Kidney tubule cell (primary cell): ENCODE measurements at places on chromosomes 4 and X.
A peak's percentile ranks its signal among the peaks of the same experiment; 100 is the strongest.

DNA sequence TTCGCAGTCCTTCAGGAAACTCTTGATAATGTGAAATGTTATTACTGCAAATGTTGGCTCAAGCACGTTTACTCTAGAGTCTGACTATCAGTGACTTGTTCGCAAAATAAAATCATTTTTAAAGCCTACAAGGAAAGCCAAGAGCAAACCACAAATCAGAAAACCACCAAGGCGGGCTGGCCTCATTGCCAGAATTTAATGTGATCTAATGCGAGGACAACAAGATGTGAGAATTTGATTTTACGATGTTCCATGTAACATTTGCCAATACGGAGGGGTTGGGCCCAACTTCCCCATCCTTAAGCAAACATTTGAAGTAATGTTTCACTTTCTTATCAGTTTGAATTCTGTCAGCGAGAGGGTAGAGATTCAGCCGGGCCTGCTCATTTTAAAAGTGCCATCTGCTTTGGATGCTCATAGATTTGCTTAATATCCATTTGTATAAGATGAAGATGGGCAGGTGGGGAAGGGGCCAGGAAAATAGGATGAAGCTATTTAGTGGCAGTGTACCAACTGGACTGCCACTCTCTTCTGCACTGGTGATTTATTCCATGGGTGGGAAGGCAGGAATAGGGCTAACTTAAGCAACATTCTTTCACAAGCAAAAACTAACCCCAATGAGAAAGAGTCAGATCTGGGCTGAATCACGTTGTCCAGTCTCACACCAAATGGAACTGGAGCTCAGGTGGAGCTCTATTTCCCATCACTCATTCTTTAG lies 225.3 kb downstream of the ANAPC10 start:
- DNase-seq, result no peak

DNA sequence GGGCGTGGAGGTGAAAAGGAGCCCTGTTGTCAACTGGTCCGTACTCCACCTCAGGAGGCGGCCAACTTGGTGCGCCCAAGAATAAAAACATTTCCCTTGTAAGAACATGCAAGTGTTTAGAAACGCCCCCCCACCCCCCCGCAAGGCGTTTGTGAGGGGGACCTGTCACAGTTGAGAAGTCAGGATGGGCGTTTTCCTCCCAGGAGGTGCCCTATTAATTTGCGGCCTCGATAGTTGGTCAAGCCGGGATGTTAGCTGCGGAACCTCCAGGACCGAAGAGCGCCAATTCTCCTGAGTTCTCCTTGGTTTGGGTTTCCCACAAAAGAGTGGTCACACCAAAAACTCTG lies 651 bp upstream of the SAP30 start:
- no peak for DNase-seq

DNA sequence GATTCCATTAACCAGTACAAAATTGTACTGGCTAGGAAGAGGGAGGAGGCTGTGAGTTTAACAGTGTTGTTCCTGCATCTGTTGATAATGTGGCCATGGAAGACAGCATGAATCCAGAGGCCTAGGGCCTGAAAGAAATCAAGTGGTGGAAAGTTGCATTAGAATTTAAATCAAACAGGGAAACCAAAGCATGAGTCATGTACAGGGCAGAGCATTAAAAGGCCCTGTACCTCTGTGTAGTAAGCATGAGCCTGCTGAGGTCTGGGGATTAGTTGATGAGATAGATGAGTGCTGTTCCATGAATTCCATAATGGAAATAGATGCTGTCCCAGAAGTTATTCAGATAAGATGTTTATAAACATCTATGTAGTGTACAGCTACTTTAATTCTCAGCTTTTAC lies 58.3 kb downstream of the MID1IP1 start:
- DNase-seq, result no peak

GRCh38 chrX:154696676-154697045 lies 43.3 kb upstream of the CTAG2 start:
- no peak for DNase-seq

DNA sequence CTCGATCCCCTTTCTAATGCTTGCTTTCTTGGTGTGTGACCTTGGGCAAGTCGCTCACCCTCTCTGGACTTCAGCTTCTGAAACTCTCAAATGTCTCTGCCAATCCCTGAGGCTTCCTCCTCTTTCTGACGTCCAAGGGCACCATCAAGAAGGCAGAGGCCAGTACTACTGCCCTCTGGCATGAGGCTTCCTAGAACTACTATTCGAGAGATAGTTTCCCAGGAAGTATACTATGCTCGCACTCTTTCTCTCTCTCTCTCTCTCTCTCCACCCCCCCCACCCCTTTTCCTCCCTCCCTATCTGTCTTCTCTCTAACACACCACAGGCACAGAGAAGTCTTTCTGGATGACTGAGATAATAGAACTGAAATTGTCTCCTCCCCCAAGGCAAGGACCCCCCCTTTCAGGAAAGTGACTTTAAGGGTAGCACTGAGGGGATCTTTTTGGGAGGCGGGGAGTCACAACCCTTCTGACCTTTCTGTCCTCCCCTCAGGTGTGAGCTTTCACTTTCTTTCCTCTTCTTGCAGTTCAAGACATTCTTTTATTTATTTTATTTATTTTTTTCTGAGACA lies 20.0 kb upstream of the BCOR start:
- DNase-seq, result no peak

DNA sequence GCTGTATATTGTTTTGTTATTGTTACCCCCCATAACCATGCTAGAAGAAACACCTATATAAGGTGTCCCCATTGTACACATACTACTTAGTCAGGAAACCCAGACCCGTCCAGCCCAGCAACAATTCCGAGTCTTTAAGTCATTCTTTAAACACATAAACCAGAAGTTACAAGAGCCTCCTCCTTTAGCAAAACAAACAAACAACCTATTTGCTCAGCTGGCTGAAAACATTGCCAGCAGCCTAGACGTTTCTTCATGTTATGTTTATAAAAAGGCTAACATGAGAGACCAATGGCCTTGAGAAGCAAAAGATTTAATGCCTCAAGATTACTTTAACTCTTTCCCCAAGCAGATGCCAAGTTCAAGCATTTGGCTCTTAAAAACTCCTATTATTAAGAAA lies 1.4 kb downstream of the ACOX3 start:
- no peak for DNase-seq

DNA sequence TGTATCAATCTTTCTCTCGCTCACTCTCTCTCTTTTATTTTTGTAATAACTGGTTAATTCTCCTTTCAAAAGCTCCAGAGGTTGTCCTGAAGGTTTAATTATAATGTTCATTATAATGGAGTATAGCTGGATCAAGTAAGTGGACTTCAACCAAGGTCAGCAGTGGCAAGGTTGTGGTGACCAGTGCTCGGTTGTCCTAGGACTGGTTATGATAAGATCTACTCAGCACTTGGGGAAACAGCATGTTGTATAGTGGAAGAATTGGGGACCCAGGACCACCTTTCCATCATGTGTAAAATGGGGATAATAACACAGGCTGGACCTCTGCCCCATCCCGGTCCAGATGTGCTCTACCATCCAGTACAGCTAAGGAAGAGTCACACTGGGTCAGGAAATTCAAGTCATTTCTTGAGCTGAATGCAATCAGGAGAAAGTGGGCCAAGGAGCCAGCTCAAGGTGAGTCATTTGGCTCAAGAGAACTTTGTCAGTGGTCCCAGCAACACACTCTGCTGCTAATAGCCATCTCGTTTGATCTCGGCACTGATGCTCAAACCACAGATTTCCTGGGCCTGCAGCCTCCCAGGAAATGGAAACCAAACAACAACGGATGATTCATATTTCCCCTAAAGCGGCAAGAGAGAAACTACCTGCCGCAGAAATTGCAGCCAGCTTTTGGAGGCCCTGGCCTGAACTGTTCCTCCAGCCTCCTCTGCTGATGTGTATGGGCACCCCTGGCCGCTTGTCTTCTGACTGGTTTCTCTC lies 123.6 kb upstream of the RBPJ start:
- DNase-seq, result peak; percentile 96

DNA sequence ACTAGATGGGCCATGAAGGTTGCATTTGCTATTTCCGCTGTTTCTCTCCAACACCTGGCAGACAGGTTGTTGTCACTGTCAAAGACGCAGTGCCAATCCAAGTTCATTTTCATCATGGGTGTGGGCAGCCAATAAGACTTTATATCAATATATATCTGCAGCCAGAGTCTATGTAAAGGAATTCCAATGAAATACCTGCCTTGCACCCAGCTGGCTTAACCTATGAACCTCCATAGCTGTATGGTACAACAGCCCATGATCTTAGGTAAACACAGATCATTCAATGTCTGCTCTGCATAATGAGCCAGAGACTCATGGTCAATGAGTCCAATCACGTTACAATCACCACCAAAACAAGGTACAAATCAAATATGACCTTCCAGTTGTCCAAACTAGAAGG lies 37.7 kb upstream of the ADGRA3 start:
- DNase-seq, result no peak

- no peak for DNase-seq
Observed at GRCh38 chr4:93960450-93960849, 131.9 kb downstream of the ATOH1 start.

- no peak for DNase-seq
Observed at GRCh38 chrX:68506649-68507048, 7.8 kb downstream of the YIPF6 start.

- DNase-seq, result no peak
Observed at GRCh38 chr4:66885501-66886165, 659.7 kb downstream of the CENPC start.

- peak; percentile 28 for DNase-seq
Observed at GRCh38 chr4:38210396-38211114, 250.4 kb downstream of the PTTG2 start.

- DNase-seq, result peak; percentile 46
Observed at GRCh38 chr4:7815562-7815961, 124.1 kb downstream of the AFAP1 start.

DNA sequence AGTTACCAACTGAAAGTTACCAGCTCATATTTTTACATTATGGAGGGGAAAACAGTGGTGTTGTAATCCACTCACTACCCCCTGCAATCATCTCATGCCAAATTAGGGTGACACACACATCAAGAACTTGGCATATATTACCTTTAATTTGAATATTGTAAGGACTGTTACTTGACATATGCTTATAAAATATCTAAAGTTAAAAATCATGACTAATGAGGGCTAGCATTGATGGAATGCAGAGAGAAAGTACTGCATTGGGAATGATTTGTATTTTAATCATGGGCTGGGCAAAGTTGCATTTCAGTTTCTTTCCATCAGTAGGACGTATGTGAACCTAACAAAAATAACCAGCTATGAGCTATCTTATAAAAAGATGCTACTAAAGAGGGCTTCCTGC lies 517.5 kb upstream of the GRIA3 start:
- DNase-seq, result no peak

- no peak for DNase-seq
Observed at GRCh38 chr4:182893047-182893446, 24.1 kb downstream of the DCTD start.

GRCh38 chr4:83484500-83485461 lies at the start of gene ABRAXAS1:
Gene ABRAXAS1, minus strand, starts transcription at chr4:83485100. Its CDS starts 28 bp downstream, at chr4:83485072.
- DNase-seq, result peak; percentile 95

GRCh38 chr4:78426972-78427371 lies 124.6 kb upstream of the ANXA3 start:
- DNase-seq, result peak; percentile 68

GRCh38 chrX:11967986-11968869 lies 170.0 kb upstream of the FRMPD4 start:
- peak; percentile 88 for DNase-seq

- no peak for DNase-seq
Observed at GRCh38 chr4:169956091-169956843, 69.9 kb downstream of the MFAP3L start.

- DNase-seq, result peak; percentile 63
Observed at GRCh38 chr4:72295966-72296557, 264.3 kb downstream of the NPFFR2 start.

GRCh38 chr4:151475035-151475714 lies 66.2 kb downstream of the FHIP1A start:
- DNase-seq, result peak; percentile 35

- no peak for DNase-seq
Observed at GRCh38 chrX:3124031-3124430, 82.8 kb downstream of the ARSF start.

DNA sequence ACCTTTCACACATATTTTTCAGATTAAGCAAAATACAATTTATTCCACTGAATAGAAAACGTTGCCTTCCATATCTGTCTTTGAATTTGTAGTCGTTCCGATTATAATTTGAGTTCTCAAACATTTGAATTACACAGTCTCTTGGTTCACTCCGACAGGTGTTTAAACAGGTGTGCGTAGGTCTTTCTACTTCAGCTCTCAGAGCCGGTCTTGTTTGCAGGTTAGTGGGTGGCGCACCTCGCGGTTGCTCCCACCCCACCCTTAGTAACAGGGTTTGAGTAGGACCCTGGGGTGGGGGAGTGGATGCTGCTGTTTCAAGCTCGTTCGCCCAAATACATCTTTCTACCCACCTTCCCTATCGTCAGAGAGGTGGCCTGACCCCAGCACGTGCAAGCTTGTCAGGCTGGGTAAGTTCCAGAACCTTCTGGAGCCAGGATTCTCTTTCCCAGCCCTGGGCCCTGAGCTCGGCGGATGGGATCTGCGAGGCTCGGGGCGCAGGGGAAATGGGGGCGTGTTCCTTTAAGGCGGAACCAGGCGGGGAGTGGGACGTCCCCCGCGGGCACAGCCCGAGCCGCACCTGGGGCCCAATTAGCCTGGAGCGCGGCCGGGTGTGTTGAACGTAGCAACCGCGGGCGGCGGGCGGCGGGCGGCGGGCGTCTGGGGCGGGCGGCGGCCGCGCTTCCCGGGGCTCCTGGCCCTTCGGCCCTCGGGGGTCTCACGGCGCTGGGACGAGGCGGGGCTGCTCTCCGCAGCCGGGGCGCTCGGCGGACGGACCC lies at the start of gene FAM149A:
FAM149A (plus strand) TSS at position 591 of the 776 bp plus-strand sequence.
- peak; percentile 78 for DNase-seq

DNA sequence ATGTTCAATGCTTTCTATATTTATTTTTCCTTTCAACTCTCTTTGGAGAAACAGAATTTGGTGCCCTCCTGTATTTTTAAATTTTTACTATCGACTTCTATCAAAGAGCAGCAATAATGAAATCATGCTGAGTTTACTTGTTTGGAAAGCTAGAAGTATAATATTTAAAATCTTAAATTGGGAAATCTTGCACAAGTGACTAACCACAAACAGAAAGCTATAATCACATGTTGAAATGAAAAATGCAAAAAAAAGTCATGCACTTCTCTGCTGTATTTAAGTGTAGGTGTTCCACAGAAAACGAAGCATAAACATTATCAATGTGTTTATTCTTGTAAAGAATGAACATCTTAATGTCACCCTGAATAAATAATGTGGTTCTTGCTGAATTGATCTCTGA lies 306.1 kb downstream of the PCDH18 start:
- DNase-seq, result no peak

DNA sequence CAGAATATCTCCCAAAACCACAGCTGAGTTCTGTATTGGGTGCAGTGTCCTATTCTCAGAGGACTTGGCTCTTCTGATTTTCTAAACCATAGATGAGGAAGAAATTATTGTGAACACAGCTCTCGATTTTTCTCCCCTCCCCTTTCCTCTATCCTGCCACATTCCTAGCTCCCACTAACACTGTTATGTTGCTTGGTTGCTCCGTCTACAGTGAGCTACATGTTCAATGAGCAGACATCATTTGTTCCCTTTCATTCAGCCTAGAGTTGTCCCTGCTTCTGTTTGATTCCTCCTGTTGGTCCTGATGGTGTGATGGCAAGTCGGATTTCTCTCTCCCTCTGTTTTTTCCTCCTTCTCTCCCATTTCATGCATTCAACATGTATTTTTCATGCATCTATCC lies 65.9 kb downstream of the DIPK2B start:
- DNase-seq, result no peak
